Right ventricle myocardium inferior (tissue), 1 donor: ENCODE measurements at places on chromosomes 4 and X. TPM values are rescaled to one million over a fixed set of nuclear protein-coding genes. Genes with fewer than 3 reads are reported as not detected.

- no peak for DNase-seq
Measured at GRCh38 chr4:25320336-25320735, 7.8 kb downstream of the ZCCHC4 start.

- no peak for DNase-seq
Measured at GRCh38 chr4:31692399-31692940, 972.3 kb downstream of the PCDH7 start.

DNA sequence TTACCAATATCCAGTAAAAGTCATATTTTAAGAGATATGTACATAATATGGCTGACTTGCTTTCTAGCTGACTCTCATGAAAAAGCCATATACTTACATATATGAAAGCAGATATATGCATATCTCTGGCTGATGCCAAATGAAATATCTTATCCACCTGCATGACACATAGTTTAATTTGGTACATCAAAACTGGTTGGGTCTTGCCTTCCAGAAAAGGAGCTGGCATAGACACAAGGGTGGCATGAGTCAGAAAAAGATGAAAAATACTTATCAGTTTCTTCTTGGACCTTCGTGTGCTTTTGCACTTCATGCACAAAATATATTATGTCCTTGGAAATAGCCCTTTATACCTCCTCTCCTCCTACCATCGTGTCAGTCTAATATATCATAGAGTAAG, 32.1 kb downstream of the TIGD4 start:
- DNase-seq = no peak

MUC7 gene
- total RNA-seq = not detected

PDE5A gene
- total RNA-seq = 7.4 TPM

DNA sequence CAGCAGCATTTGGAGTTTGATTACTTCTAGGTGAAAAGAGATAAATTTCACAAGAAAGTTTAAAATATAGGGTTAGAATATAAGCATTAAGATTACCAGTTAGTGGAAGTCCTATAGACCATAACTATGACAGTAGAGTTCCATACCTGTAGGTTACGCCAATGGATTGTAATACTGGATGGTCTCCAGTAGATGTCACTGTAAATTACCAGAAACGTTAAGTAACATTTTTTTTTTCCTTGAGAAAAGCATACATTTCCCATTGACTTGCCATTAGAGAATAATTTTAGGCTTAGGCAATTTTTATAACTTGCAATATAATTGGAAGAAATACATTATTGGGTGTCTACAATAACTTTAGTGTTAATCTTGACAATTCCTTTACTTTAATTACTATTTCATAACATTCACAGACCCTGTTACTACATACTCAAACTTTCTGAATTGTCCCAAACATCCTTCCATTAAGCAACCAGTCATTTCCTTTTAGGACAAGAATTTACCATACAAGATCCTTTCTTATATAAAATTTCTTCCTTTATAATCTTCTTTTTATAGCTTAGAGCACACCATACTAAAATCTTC, 304.1 kb upstream of the TECRL start:
- DNase-seq = no peak

GRCh38 chr4:3463556-3464348, 646 bp downstream of the DOK7 start:
- DNase-seq = peak; percentile 44

KLKB1 gene
- 1.4 TPM for total RNA-seq

DNA sequence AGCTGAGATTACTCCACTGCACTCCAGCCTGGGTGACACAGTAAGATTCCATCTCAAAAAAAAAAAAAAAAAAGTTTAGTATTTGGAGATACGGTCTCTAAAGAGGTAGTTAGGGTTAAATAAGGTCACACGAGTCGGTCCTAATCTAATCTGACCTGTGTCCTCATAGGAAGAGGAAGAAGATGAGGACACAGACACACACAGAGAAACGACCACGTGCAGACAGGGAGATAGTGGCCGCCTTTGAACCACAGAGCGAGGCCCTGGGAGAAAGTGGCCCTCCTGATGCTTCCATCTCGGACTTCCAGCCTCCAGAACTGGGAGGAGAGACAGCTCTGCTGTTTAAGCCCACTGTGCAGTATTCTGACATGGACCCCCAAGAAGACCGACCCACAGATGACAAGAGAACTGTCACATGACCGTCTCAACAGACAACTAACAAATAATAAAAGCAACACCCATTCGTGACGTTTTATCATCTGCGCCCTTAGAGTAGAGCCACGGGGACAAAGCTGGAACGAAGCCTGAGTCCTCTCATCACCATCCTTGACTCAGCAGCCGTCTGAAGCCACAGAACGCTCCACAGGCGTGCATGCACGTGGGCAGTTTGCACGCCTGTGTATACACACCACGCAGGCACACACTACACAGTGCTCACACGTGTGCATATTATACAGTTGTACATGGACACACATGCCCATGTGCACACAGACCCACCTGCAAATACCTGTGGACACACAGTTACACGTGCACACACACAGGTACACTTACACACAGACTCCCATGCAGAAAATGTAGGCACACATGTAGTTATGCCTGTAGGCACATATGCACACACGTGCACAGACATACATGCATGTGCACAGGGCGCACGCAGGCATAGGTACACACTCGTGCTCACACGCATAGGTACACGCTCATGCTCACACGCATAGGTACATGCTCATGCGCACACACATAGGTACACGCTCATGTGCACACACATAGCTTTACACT, 51.7 kb downstream of the FAM53A start:
- DNase-seq = no peak

GPR50 gene
- not detected for total RNA-seq

- no peak for DNase-seq
Measured at GRCh38 chr4:152896811-152897210, 39.3 kb upstream of the FHDC1 start.

CYLC1 gene
- total RNA-seq = not detected

- DNase-seq = no peak
Measured at GRCh38 chr4:80711956-80712355, 318.6 kb upstream of the BMP3 start.

MAGEA2B gene
- total RNA-seq = not detected

GRCh38 chr4:127829014-127829413, 46.9 kb downstream of the HSPA4L start:
- DNase-seq = no peak

SAGE1 gene
- total RNA-seq = not detected

KCNIP4 gene
- total RNA-seq = not detected

RASSF6 gene
- not detected for total RNA-seq

DNA sequence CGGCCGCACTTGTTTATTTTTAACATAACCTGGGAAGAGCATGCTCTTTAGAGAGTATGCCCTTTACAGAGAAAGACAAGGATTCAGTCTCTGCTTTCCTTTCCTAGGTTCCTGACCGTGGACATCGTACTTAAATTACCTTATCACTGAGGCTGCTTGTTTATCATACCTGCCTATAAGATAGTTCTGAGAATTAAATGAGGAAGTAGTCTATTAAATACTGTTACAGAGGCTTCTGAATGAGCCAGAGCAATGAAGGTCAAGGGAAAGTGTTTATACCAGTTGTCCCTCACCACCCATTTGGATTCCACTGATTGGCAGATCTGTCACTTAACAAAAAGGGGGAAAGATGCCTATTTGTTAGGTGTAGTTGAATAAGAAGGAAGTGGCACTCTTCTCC, 10.0 kb downstream of the TXLNG start:
- DNase-seq = no peak

DNA sequence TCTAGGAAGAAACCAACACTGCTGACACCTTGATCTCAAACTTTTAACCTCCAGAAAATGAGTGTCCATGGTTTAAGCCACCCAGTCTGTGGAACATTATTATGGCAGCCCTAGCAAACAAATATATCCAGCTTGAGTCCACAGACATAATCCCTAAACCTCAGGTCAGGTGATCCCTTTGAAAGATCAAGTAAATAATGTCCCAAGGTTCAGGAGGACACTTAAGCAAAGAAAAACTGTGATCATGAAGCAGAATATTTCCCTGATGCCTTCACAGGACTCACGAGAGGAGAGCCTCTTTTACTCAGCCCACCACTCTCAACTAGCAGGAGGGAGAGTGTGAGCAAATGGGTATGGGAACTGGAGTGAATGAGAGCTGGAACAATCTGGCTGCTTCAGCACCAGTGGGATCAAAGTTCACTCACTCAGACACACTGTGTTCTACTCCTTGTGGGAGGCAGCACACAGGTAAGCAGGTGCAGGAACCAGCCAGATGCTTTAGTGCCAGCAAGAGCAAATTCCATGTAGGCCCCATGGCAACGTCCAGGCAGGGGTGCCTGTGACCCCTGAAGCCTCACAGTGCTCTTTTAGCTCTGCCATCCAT, 608.4 kb downstream of the RAB28 start:
- DNase-seq = no peak

- DNase-seq = no peak
Measured at GRCh38 chr4:11106759-11107158, 321.9 kb downstream of the HS3ST1 start.

TIGD4 gene
- not detected for total RNA-seq

PKD2 gene
- 12.3 TPM for total RNA-seq

- no peak for DNase-seq
Measured at GRCh38 chrX:24117258-24117657, 32.3 kb upstream of the ZFX start.

GRCh38 chr4:155885666-155886065, 17.8 kb upstream of the TDO2 start:
- no peak for DNase-seq

GRCh38 chrX:69317721-69318120, 152.5 kb upstream of the PJA1 start:
- DNase-seq = no peak

BMPR1B gene
- 1.4 TPM for total RNA-seq

DNA sequence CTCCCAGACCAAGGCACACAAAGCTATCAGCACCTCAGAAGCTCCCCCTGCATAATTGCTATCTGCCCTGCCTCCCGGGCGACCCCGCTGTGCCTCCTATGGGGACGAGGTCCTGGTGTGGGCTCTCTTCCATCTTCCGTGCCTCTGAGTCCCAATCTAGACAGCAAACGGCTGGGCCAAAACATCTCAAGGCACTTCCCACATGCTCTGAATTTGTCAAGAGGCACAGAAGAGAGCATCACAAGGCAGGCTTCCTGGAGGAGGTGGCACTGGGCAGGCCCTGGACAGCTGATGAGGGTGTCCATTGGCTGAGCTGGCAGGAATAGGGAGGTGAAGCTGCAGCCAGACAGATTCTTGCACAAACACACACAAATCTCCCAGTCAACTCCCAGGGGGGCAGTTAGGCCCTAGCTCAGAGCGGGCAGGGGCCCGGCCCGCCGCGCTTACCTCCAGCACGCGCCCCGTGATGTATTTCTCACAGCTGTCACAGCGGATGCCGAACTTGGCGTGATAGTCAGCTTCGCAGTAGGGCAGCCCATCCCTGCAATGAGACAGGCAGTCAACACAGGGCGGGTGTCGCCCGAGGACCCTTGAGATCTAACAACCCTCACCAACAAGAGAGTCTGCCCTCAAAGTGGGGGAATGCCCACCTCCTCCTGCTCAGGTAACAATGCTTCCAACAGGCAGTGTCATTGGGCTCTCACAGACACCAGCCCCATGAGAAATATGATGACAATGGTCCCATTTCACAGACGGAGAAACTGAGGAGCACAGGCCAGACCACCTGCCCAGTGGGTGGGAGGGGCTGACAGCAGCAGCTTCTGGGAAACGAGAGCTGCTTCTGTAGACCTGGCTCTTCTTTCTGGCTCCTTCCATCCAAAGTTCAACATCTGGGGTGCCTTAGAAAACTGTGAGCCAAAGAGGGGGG, 81.2 kb downstream of the ABLIM2 start:
- DNase-seq = no peak

SHROOM2 gene
- 0.60 TPM for total RNA-seq

DNA sequence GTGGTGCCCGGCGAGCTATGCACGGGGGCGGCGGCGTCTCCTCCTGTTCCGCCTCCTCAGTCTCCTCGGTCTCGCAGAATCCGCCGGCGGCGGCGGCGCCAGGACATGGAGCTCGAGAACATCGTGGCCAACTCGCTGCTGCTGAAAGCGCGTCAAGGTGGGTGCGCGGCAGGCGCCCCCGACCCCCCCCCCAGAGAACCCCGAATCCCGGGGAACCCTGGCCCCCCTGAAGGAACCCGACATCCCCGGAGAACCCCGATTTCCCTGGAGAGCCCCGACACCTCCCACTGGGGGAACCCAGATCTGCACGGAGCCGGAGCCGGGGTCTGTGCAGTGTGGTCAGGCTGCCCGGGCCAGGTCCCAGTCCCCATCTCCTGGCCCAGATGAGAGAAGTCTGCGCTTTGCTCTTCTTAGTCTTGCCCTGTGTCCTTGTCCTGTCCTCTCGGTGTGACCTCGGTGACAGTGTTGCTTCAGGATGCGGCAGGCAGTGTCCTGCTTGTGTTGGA, 648 bp downstream of the GRK4 start:
- peak; percentile 85 for DNase-seq

DNA sequence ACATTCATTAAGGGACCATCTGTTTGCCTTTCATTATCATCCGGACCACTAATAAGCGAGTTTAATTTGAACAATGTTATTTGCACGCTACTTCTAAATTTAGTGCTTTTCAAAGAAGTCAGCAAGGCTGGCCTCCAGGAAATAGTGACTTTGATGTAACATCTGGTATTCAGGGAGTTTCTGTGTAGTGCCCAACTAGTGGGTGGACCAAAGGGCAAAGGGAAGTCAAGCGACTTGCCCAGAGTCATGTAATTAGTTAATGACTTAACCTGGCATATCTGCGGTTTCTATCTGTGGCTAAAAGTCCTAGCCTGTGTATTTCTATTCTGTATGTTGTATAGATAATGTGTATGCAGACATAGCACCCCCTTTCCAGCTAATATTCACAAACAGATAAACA, 56.3 kb upstream of the LCORL start:
- no peak for DNase-seq

- DNase-seq = no peak
Measured at GRCh38 chrX:65688403-65688871, 21.0 kb downstream of the MSN start.

ARMCX1 gene
- 29.6 TPM for total RNA-seq

GRCh38 chr4:84263415-84263814, 235.7 kb downstream of the NKX6-1 start:
- DNase-seq = no peak

- no peak for DNase-seq
Measured at GRCh38 chr4:184861047-184861446, 35.3 kb upstream of the ACSL1 start.

PGRMC1 gene
- 21.9 TPM for total RNA-seq

GRCh38 chrX:155857561-155857960, 23.6 kb upstream of the VAMP7 start:
- DNase-seq = no peak

DNA sequence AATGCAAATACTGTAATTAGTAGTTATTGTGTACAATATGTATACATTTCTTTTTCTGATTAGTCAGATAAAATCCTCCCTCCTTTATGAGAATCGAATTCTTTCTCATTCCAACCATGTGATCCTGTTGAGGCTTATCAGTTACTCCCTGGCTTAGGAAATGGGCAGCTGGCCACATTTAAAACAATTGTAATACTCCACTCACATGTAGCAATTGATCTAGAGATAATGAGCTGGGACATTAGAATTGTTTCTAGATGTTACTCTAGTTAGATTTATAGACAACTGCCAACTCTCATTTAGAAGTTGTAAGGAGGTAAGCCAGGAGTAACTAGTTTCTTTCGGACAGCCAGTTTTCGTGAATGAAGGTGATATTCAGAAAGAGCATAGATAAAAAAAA, 859.3 kb upstream of the AADAT start:
- DNase-seq = no peak

GPR143 gene
- total RNA-seq = not detected

- no peak for DNase-seq
Measured at GRCh38 chrX:22758807-22759481, 240.8 kb upstream of the DDX53 start.

HTN3 gene
- not detected for total RNA-seq
